Iris pigment epithelial cell (primary cell): ENCODE measurements at places on chromosomes 7 and 10.

- DNase-seq: no peak
Measured at GRCh38 chr7:9453521-9453920, 1020.1 kb downstream of the NXPH1 start.

GRCh38 chr7:106048706-106049020 is 63.4 kb downstream of the SYPL1 start:
- DNase-seq: no peak

GRCh38 chr7:55187701-55188491 is 169.1 kb downstream of the EGFR start:
- DNase-seq: peak; percentile 27

- no peak for DNase-seq
Measured at GRCh38 chr10:35507519-35508109, 97.5 kb upstream of the GJD4 start.

- no peak for DNase-seq
Measured at GRCh38 chr10:101284744-101285463, 55.6 kb upstream of the LBX1 start.
